Stimulated activated CD8-positive, alpha-beta memory T cell treated with anti-CD3 and anti-CD28 coated beads, Interleukin-12 subunit alpha, Interleukin-12 subunit beta, amount 100 ng/mL, for 4 hours (primary cell): ENCODE measurements at places on chromosomes 11 and 22.

DNA sequence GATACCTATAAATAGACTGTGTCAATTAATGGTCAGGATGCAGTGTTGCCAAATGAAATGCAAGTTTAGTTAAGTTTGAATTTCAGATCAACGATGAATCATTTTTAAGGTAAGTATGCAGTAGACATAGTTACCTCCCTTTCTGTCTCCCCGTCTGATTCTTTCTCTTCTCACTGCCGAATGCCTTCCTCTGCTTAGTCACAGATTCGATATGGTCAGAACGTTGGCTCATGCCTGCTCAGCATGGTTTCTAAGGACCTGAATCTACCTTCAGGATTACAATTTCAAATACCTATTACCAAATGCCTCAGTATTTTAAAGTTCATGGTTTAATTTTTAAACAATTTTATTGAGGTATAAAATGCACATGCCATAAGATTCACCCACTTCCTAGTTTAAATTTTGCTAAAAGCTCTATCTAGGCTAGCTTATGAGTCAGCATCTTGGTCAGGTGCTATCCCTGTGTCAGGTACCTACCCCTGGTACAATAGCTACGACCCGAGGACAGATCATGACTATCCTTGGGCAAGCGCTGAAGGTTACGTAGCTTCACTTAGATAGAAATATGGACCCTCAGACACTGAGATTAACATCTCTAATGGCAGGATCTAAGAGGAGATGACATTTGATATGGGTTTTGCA is 78.2 kb upstream of the SPON1 start:
- no peak for DNase-seq

DNA sequence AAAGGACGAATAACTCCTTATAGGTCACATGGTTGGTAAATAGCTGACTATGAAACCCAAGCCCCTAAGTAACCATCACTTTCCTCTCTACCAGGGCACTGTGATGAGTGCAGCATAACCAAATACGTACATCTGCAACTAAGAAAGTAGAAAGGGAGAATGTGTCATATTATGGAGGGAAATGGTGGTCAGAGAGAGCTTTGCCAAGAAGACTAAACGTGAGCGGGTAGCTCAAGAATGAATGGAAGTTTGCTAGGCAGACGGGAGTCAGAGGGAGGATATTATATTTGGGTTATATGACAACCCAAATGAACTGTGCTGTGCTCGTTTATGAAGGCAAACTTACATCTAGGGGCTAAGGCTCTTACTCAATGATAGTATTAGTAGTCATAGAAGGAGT is 537.3 kb downstream of the OPCML start:
- DNase-seq = no peak

GRCh38 chr22:29147331-29147899 is 58.3 kb upstream of the EMID1 start:
- DNase-seq = no peak

DNA sequence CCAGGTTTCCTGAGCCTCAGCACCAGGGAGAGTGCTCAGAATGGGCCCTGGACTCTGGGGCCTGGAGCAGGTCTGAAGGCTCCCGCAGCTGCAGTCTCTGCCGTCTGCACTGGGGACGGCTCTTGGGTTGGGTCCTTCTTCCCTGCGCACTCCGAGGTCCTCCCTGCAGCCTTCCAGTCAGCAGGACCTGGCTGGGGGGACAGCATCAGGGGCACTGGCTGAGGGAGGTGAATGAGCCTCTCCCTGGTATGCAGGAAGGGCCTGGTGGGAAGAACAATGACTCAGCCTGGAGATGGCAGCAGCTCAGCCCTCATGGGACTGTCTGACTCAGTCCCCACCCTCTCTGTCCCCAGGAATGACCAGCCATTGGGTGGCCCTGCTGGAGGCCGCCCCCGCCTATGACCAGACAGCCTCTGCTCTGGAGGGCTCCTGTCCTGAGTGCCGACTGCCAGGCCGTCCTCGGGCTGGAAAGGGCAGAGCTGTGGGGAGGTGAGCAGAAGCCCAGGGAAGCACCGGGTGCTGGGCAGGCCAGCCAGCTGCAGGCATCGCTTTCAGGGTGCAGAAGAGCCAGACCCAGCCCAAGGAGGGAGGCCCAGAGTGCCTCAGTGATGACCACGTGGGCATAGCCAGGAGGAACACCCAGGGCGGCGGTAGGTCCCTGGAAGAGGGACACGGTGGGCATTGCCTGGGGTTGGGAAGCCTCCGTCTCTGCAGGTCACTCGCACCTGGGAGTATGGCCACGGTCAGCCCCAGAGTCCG is 455.0 kb downstream of the BRD1 start:
- no peak for DNase-seq

GRCh38 chr11:68016161-68016903 is 6.2 kb downstream of the ALDH3B1 start:
- no peak for DNase-seq

DNA sequence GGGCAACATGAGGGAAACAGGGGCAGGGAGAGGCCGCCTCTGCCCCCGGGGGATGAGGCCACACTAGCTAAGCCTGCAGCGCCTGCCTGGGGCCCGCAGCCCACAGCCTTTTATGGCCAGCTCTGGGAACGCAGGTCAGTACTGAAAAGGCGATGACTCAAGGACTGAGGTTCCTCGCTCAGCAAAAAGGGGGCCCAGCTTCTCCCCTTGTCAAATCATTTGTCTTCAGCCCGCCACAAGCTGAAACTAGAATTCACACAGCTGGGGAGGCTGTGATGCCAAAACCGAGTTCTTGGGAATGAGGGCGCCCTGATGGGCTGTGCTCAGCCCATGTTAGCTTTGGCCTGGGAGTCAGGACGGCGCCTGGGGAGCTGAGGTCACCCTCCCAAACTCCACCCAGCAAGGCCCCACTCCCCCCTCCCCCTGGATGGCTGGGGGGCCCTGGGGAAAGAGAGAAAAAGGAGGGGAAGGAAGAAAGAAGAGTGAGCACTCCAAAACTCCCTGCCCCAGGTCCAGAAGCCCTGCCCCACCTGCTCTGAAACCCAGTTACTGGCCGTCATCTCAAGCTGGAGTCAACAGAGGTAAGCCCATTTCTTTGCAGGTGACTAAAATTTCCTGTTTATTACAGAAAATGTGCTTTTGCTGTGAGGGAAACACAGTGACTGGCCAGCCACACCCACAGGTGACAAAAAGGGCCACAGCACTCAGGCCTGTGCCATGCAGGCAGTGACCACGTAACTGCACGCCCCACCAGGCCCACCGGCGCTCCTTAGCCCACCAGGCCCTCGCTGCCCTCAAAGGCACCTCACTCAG is 13.7 kb downstream of the EHD1 start:
- DNase-seq = no peak
